EL (cell line): ENCODE measurements at places on chromosomes 5 and 9.

- DNase-seq, result no peak
Observed at GRCh38 chr5:82854956-82855355, 222.2 kb downstream of the TMEM167A start.

DNA sequence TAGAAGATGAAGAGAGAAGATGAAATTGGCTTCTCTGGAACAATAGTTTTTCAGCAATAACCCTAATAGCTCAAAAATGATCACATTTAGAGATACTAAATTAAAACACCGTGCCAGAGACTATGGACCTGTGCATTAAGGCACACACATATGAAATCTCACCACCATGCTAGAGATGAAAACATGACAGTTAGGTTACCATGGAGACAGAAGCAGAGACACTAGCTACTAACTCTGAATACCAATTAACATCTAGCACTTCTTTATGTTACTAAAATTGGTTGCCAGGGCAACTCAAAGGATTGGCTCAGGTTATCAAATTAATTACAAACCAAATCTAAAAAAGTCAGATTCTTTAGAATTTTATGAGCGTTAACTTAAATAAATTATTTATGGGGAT, 337.7 kb downstream of the PLK2 start:
- DNase-seq, result no peak

GRCh38 chr5:39979-40583, 51.9 kb upstream of the PLEKHG4B start:
- no peak for DNase-seq

DNA sequence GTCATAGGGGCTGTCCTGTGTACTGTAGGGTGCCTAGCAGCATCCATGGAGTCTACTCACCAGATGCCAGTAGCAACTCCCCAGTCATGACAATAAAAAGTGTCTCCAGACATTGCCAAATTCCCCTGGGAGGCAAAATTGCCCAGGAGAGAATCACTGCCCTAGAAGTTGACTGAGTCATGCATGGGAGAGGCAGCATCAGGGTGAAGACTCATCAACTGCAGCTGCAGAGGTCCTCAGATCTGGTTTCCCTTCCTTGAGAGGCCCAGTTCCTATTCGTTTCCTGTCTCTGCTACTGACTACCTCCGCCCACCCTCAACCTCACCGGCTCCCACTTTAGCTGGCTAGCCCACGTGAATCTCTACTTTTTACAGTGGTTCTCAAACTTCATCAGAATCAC, 88.6 kb upstream of the AGXT2 start:
- peak; percentile 99 for DNase-seq

DNA sequence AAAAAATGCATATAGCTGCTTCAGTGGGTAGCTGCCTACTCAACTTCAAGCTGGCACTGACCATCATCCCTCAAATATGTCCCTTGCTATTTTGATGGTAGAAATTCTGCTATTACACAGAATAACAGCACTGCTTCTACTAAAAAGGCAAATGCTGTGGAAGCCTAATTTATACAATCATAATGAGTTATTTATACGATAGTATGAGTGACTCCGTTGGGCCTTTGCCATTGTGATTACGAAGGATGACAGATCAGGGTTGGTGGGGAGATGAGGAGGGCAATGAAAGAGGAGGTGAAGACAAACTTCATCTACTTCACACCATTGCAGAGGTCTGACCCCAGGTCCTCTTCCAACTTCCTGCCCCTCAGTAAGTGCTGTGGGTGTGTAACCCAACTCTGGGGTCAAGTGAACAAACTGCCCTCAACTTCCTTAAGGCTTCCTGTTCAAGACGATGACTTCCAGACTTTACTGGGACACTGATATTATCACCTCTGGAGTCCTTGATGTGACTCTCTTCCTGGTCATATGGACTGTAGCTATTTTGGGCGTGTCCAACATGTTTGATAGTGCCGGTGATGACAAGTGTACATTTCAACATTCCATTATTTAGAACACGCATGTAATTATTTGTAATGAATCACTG, 74.1 kb upstream of the RPS23 start:
- peak; percentile 13 for DNase-seq

DNA sequence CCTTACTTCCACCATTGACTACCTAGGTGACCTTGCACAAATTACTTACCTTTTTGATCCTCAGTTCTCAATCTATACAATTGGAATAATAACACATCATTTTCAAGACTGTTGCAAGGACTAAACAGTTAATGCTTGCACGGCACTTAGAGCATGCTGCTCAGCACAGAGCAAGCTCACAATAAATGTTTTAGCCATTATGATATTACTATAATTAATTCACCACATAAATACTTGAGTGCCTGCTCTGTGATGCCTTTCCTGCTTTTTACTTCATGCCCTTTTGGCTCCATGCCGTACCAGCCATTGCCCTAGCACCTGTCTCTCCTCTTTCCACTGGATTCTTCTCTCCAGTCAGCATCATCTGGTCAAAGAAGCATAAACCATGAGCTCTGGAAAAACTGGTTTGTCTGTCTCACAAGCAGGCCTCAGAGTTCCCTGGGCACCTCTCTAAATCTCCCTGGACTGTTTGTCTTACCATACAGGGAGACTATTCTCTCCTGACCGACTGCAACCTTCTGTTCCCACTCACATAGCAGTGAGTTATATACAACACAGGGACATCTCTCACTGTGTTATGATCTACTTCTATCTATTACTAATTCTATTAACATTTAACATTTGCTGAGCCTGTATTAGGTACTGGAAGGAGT, 260.4 kb upstream of the ADRA1B start:
- DNase-seq, result no peak

DNA sequence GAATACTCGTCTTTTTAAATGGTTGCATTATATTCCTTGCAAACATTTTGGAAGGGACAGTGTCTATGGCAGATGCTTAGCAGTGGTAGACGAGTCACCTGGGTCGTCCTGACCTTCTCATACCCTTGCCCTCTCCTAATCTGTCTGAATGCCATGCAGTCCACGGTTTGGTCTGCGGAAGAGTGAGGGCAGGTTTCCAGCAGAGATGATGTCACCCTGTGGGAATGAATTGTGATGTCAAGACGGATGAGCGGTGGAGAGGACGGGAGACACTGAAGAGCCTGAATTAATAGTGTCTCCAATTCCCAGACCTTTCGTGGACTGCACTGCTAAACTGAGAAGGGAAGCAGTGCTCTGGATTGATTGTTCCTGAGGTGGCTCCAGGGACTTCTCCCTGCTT, 329.0 kb upstream of the PANK3 start:
- peak; percentile 45 for DNase-seq

- DNase-seq, result no peak
Observed at GRCh38 chr5:40678460-40679147, 1.1 kb upstream of the PTGER4 start.

- no peak for DNase-seq
Observed at GRCh38 chr5:94191604-94192003, 426.8 kb downstream of the KIAA0825 start.

- DNase-seq, result peak; percentile 60
Observed at GRCh38 chr5:149426931-149427330, 47.8 kb upstream of the IL17B start.

DNA sequence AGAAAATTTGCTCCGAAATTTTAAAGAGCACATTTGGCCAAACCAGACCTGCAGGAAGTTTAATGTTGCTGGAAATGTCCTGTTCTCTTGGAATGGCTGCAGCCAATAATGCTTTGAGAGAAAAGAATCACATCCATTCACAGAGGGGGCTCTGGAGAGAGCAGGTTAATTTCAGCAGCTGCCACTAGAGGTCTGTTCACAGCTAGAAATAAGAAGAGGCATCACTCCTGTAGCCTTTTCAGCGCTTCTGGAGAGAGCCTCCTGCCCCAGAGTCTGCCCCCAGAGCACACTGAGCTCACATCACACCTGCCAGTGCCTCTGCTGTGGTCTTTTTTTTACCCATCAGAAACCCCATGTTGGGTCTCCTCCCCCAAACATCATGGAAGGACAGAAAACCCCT, 124.8 kb upstream of the RAD23B start:
- peak; percentile 38 for DNase-seq

- no peak for DNase-seq
Observed at GRCh38 chr5:143402017-143402552, 1.4 kb downstream of the NR3C1 start.

GRCh38 chr9:86047361-86047760, 52.0 kb downstream of the GOLM1 start:
- DNase-seq, result no peak

DNA sequence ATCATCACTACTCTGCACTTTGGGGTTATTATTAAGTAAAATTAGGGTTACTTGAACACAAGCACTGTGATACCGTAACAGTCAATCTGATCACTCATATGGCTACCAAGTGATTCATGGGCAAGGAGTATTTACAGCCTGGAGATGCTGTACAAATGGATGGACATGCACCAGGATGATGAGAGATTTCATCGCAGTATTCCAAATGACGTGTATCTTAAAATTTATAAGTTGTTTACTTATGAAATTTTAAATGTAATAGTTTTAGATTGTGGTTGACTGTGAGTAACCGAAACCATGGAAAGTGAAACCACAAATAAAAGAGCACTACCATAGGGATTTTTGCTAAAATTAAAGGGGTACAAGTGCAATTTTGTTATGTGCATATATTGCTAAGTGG, 462.2 kb upstream of the PTGER4 start:
- DNase-seq, result no peak

- no peak for DNase-seq
Observed at GRCh38 chr5:179400020-179400419, 54.8 kb upstream of the ADAMTS2 start.

GRCh38 chr5:61228691-61229280, 66.5 kb upstream of the SMIM15 start:
- DNase-seq, result peak; percentile 41

DNA sequence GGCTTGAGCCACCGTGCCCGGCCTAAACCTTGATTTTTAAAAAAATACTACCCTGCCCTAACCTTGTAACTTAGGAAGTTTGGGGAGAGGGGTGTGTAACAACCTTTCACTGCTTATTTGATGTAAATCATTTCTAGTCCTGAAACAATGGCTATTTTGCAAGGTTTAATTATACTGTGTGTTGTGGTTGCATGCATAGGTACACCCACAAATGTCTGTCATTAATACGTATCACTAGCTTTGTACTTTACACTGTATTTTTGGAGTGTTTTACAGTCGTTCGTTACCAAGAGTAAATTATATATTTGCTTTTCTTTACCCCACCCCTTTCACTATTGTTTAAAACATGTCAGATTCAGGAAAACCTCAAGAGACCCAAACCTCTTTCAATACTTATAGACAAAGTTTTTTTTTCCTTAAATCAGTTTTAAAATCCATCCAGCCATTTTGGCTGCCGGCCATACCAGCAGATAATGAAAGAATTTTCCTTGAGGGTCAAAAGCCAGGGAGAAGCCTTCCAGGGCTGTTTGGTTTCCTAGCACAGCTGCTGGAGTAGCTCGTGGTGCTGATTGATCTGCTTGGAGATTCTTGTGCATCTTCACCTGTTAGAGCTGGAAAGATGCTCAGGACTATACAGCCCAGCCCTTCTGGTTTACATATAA, 50.7 kb downstream of the DOCK8 start:
- no peak for DNase-seq

- no peak for DNase-seq
Observed at GRCh38 chr9:81072758-81073157, 616.6 kb downstream of the TLE1 start.

DNA sequence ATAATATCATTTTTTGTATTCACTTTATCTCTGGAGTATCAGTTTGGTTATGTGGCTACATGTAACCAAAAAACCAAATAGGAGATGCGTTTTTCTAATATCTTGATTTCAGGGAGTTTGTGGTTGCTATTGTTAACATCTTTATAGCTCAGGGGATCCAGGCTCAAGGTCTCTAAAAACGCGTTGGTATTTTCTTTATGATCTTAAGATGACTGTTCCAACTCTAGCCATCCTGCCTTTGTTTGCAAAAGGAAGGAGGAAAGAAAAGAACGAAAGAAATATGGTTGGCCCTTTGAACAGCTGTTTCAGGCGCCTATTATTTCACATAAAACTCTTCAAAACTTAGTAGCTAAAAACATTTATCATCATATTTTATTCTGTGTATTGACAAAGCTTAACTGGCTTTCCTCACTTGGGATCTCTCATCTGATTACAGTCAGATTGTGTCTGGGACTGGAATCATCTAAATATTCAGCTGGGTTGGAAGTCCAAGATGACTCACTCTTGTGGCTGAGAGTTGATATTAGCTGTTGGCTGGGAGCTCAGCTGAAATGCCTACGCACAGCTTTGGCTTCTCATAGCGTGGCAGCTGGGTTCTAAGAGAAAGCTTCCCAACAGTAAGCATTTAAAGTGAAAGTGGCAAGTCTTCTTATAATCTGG, 60.1 kb downstream of the FAM174A start:
- DNase-seq, result peak; percentile 84

GRCh38 chr9:68949271-68950000, 64.5 kb downstream of the PRKACG start:
- DNase-seq, result peak; percentile 1

DNA sequence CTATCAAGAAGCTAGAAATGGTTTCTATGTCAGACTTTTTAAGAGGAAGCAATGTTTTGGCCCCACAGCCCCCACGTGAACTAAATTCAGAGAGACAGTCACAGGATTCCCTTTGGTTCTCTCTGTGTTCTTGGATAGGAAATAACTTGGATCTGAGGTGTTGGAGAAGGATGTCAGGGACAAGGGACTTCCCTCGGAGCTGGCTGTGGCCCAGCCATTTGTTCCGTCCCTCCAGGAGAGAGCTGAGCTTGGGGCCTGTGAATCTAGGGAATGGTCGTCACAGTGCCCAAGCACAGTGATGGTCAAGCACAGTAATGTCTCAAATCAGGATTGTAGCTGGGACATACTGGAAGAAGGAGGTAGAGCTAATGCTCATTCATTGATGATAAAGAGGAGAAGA, 2.0 kb downstream of the C7 start:
- no peak for DNase-seq

DNA sequence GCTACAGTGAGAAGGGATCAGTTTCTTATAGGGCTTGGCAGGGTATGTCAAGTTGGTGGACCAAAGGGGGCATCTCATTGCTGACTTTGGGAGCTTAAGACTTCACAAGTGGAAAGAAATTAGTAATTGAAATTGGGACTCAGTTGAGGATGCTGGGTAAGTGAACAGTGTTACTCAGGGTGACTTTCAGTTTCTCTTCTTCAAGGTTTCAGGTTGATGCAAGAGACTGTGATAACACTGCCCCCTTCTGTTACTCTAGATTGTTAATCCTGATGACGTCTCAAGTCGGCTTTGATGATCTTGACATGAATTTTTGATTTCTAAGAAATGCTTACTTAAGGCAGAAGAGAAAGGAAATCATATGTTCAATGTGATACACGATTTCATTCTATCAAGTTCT, 21.3 kb downstream of the KCTD16 start:
- DNase-seq, result peak; percentile 78

DNA sequence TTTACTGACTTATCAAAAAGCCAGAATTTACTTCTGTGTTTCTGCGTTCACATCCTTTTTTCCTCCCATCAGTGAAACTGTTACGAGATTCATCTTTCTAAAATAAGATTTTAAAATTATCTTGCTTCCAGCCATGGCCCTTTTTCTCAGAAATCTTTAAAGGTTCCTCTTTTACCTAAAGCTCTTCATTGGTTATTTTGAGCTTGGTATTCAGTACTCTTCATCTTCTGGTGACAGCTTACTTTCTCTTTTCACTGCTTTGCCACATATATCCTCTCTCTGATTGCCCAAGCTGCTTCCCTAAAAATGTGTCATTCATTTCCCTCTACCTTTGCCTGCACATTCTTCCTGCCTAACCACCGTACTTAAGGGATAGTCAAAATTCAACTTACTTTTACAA, 32.3 kb downstream of the TGFBR1 start:
- DNase-seq, result no peak

- no peak for DNase-seq
Observed at GRCh38 chr5:352639-353611, 31.4 kb downstream of the AHRR start.
